NK-92 treated with Interleukin-12 subunit alpha and Interleukin-12 subunit beta, amount 100 ng/mL, for 24 hours (cell line): ENCODE measurements at places on chromosomes 4 and X.

DNA sequence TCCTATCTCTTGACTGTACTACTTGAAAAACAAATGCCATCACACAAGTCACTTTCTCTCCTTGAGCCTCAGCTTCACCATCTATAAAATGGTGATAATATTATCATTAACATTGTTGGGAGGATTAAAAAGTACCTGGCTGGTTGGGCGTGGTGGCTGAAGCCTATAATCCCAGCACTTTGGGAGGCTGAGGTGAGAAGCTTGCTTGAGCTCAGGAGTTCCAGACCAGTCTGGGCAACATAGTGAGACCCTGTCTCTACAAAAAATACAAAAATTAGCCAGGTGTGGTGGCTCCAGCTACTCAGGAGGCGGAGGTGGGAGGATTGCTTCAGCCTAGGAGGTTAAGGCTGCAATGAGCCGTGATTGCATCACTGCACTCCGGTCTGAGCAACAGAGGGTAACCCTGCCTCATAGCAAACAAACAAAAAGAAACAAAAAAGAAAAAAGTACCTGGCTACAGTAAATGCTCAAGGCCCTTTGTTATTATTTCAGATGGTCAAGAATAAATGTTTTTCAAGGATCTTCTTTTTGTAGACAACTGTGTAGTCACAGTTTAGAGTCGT lies 120.3 kb downstream of the CHRNA9 start:
- DNase-seq: peak; percentile 61

GRCh38 chr4:174595141-174595929 lies 73.0 kb upstream of the HPGD start:
- no peak for DNase-seq

DNA sequence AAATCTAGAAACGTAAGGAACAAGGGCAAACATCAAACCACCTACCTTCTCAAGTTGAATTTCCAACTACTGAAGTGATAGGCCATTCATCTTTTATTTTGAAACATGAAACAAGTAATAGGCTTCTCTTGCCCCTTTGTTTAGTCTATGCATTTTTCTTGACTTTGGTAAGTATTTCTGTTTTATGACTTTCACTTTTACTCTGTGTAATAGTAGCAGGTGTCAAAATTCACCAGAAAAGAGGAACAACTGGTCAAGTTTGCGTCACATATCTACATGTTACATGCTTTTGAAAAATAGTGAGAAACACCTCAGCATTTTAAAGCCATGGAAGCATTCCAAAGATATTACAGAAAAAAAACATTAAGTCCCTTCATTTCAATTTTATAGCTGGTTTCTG lies 157.1 kb upstream of the FTHL17 start:
- DNase-seq: no peak

GRCh38 chrX:135625995-135626394 lies 87.4 kb upstream of the CT45A1 start:
- no peak for DNase-seq

- no peak for DNase-seq
Measured at GRCh38 chrX:22090181-22090580, 58.1 kb downstream of the PHEX start.

GRCh38 chr4:124883632-124884031 lies 171.1 kb upstream of the ANKRD50 start:
- DNase-seq: no peak

GRCh38 chr4:117001077-117001476 lies 84.3 kb downstream of the TRAM1L1 start:
- no peak for DNase-seq

DNA sequence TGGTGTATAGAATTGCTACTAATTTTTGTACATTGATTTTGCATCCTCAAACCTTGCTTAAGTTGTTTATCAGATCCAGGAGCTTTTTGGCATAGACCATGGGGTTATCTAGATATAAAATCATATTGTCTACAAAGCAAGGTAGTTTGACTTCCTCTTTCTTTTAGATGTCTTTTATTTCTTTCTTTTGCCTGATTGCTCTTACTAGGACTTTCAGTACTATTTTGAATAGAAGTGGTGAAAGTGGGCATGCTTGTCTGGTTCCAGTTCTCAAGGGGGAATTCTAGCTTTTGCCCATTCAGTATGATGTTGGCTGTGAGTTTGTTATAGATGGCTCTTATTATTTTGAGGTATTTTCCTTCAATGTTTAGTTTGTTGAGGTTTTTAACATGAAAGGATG lies 187.9 kb upstream of the LCORL start:
- DNase-seq: no peak

- no peak for DNase-seq
Measured at GRCh38 chr4:8391071-8391470, 49.5 kb downstream of the ACOX3 start.
